ENCODE measurements at places on chromosomes 7 and 10. TPM values are rescaled to one million over a fixed set of nuclear protein-coding genes. Genes with fewer than 3 reads are reported as not detected.

DNA sequence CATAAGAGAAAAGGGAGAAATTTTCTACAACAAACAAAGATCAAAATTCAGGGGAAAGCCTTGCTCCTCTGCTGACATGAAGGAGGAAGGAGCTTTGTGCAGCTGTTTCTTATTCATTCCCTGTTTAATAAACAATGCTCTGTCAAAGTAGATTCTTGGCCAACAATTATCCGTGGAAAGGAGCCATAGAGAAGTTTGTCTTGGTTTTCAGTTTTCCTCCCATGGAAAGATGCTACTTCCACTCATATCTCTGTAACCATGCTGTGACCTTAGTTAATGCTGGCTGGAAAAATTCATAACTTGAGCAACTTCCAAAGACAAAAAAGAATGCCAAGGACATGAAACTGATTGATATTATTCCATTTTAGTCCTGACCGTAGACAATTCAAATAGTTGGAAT, 8.1 kb downstream of the DDC start:
- H3K36me3 ChIP-seq = no peaks in the 10 kb centered on the region
- no peak overlapping the region for H3K4me3 ChIP-seq
- H3K27me3 ChIP-seq = no peaks in the 10 kb centered on the region
- peaks cover 7% of the 10 kb centered on the region for H3K4me1 ChIP-seq
- no peak overlapping the region for H3K27ac ChIP-seq

DNA sequence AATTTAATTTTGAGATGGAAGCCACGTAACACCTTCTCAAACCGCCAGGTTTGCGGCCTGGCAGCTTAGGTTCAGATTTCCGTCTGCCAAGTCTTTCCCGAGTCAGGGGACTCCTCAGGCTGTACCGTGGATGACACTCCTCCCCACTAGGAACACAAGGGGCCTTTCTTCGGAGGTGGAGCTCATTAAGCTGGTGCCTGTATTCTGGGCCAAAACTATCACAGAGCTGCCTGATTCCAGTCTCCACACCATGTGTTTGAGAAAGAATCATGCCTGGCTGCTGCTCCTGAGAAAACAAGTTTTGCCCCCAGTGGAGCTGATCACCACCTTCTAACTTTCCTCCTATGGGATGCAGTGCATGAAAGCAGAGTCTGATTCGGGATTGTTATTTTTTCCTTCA, 44.8 kb downstream of the TMEM209 start:
- H3K4me3 ChIP-seq = no peak overlapping the region
- DNase-seq = no peak
- H3K27me3 ChIP-seq = no peaks in the 10 kb centered on the region

DNA sequence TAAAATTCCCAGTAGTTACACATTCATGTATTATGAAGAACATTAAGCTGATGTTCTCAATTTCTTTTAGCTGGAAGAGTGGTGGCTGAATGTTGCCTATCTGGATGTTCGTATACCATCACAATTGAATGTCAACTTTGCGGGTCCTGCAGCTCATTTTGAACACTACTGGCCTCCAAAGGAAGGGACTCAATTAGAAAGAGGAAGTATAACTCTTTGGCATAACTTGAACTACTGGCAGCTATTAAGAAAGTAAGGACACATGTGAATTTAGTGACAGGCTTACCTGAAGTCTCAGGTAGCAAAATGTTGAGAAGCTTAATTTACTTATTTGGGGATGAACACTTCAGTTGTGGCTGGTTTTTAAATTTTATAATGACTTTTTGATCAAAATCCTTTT, 15.9 kb downstream of the CROT start:
- H3K4me3 ChIP-seq = no peak overlapping the region
- no peak overlapping the region for H3K27ac ChIP-seq
- H3K27me3 ChIP-seq = no peaks in the 10 kb centered on the region
- H3K36me3 ChIP-seq = peaks cover 5% of the 10 kb centered on the region
- no peaks in the 10 kb centered on the region for H3K4me1 ChIP-seq
- no peak for DNase-seq

GRCh38 chr7:128407233-128407589, 2.6 kb downstream of the IMPDH1 start:
- H3K36me3 ChIP-seq = no peaks in the 10 kb centered on the region
- H3K27ac ChIP-seq = no peak overlapping the region
- no peaks in the 10 kb centered on the region for H3K4me1 ChIP-seq
- no peak overlapping the region for H3K4me3 ChIP-seq
- no peaks in the 10 kb centered on the region for H3K27me3 ChIP-seq

GRCh38 chr7:151768805-151769187, 108.1 kb downstream of the PRKAG2 start:
- no peak for DNase-seq
- H3K36me3 ChIP-seq = no peaks in the 10 kb centered on the region
- H3K27me3 ChIP-seq = no peaks in the 10 kb centered on the region

DNA sequence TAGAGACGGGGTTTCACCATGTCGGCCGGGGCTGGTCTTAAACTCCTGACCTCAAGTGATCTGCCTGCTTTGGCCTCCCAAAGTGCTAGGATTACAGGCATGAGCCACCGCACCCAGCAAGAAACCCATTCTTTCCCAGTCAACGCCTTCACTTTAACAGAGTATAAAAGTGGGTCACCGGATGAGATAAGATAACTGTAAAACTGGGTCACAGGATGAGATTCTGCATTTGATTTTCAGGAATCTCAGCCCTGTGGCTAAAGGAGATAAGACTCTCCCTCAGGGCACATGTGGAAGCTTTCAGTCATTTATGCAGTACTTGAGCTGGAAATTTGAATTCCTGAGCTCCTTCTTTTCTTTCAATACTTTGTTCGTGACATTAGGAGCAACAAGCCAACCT, 70.8 kb downstream of the LRRC17 start:
- H3K27ac ChIP-seq = no peak overlapping the region
- H3K4me1 ChIP-seq = no peaks in the 10 kb centered on the region
- H3K4me3 ChIP-seq = no peak overlapping the region
- H3K27me3 ChIP-seq = no peaks in the 10 kb centered on the region

GRCh38 chr10:114613237-114613979, 44.7 kb downstream of the ABLIM1 start:
- no peaks in the 10 kb centered on the region for H3K27me3 ChIP-seq
- DNase-seq = no peak
- H3K36me3 ChIP-seq = no peaks in the 10 kb centered on the region
- H3K27ac ChIP-seq = peak overlapping the region; percentile 28

GRCh38 chr7:39187130-39187529, 209.4 kb downstream of the POU6F2 start:
- no peak overlapping the region for H3K4me3 ChIP-seq
- no peaks in the 10 kb centered on the region for H3K27me3 ChIP-seq
- H3K4me1 ChIP-seq = no peaks in the 10 kb centered on the region
- no peaks in the 10 kb centered on the region for H3K36me3 ChIP-seq

DNA sequence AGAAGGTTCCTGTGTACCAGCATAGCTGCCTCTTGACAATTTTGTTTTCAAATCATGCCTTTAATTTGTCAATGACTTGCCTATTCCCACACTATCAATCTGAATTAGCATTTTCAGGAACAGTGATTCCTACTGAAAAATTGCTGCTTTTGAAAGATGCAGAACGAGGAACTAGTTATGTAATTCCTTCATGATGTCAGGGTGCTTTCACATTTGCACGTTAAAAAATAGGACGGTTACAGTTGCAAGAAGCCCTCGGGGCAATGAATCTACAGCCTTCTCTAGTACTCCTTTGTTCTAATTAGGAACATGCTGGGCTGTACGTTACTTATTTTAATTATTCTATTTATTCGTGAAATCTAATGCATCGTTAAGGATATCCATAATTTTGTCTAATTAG, 253.9 kb downstream of the OTUD1 start:
- peaks cover 9% of the 10 kb centered on the region for H3K4me1 ChIP-seq
- peaks cover 35% of the 10 kb centered on the region for H3K27me3 ChIP-seq
- H3K36me3 ChIP-seq = no peaks in the 10 kb centered on the region
- DNase-seq = no peak
- H3K4me3 ChIP-seq = no peak overlapping the region

- H3K4me1 ChIP-seq = no peaks in the 10 kb centered on the region
- no peaks in the 10 kb centered on the region for H3K27me3 ChIP-seq
- no peak overlapping the region for H3K4me3 ChIP-seq
These were observed 81.0 kb upstream of the GNA12 start for GRCh38 chr7:2924866-2925840.

DNA sequence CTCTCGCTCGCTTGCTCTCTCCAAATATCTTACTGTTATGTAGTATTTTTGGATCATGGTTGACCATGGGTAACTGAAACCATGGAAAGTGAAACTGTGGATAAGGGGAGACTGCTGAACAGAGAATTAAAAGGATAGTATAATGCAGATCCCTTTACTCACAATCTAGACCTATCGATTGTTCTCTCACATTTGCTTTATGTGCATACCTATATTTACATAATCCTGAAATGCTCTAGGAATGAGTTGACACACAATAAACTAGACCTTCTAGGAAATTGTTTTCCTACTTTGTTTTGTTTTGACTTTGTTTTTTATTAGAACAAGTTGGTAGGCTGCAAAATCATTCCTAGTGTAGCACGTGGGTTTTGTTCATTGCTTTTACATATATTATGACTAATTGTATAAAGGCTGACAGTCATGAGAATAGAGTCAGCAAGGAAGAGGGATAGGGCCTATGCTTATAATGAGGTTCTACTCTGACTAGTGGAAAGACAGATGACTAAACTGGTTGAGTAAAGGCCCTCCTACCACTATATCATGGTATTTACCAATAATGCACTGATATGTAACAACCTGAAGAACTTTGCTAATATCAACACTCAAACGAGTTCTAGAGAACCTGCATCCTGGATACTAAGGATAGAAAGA, 175.3 kb upstream of the TARP start:
- H3K27me3 ChIP-seq = no peaks in the 10 kb centered on the region
- DNase-seq = no peak
- no peak overlapping the region for H3K27ac ChIP-seq
- no peaks in the 10 kb centered on the region for H3K4me1 ChIP-seq
- H3K36me3 ChIP-seq = no peaks in the 10 kb centered on the region

- no peak overlapping the region for H3K27ac ChIP-seq
- no peaks in the 10 kb centered on the region for H3K27me3 ChIP-seq
- H3K4me3 ChIP-seq = no peak overlapping the region
- H3K36me3 ChIP-seq = no peaks in the 10 kb centered on the region
These were observed 7.5 kb downstream of the KCP start for GRCh38 chr7:128902761-128903585.

Gene SLC26A3
- total RNA-seq = not detected

Gene SLC18A2
- total RNA-seq = 0.51 TPM

Gene SCART1
- total RNA-seq = 2.5 TPM

Gene ADARB2
- 0.34 TPM for total RNA-seq

Data from pancreas (tissue), 10 donors.